ENCODE measurements at places on chromosomes 5 and 9.

DNA sequence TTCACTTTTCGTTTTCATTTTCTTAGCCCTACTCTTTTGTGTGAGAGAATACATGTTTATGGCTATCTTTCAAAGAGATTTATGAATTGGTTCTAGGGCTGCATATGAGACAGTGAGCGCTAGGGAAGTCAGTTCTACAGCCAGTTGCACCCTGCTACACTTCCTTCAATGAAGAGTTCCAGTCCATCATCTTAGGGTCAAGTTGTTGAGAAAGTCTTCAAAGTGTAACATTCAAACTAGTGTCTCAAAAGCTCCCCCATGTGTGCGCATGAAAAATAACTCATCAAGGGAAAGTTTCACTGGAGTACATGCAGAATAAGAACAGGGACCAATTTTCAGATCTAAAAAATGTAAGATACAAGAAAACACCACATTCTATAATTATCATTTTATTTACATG lies 317.2 kb downstream of the DEPDC1B start:
- DNase-seq = no peak

DNA sequence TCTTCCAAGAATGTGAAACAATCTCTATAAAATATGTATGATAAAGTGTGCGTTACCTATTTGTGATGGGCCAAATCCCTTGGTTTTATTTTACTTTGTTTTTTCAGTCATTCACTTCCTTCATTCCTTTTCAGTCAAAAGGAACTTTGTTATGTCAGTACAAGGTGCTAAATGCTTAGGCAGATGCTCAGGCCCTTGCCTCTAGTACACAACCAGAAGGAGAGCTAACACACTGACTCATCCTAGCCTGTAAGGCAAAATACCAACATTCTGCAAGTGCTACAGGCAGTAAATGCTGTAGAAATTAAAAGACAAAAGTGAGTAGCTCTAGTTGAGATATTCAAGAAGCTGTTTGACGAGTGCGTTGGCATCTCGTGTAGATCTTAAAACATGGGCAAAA lies 49.4 kb downstream of the TRPM6 start:
- no peak for DNase-seq

DNA sequence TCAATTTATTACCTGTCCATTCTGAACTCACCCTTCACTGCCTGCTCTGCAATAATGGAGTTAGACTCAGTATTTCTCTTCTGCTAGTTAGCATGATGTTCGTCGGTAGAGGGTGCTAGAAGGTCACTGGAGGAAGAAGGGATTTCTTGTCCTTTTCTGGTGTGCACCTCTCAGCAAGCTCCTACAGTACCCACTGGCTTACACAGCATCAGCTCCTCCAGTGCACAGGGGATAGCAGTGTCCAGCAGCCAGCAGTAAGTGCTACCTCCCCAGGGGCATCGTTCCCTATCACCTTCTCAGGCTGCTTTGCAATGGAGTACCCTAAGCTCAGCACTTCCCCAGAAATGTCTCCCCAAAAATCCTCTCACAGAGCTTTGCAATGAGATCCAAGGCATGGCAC lies 45.9 kb upstream of the APC start:
- DNase-seq = no peak

DNA sequence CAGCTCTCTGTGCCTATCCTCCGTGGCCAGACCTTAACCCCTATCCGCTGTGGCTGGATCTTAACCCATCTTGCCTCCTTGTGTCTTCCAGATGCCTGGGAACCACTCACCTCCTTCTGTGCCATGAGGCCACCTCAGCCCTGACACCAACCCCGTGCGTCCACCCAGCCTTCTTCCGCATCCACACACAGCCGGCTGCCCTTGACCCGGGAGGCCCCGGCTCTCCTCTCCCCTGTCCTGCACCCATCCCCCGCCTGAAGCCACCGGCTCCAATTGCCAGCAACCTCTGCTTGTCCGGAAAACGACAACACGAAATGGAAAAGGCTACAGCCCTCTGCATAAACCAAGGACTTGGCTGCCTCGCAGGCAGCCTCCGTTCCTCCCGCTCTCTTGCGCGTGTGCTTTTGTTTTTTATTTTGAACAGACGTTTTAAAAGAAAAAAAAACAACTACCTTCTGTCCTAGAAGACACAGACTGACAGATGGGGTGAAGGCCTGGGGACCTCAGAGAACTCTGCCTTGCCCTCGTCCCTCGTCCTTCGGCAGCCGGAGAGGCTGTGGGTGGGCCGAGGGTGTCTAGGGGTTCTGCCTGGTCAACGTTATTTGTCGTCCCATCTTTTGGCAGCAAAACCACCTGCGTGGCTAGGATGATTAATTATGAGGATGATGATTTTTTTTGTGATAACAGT lies 32.5 kb upstream of the HMCN2 start:
- no peak for DNase-seq

GRCh38 chr5:73170522-73170921 lies 2.5 kb upstream of the TMEM174 start:
- DNase-seq = no peak

DNA sequence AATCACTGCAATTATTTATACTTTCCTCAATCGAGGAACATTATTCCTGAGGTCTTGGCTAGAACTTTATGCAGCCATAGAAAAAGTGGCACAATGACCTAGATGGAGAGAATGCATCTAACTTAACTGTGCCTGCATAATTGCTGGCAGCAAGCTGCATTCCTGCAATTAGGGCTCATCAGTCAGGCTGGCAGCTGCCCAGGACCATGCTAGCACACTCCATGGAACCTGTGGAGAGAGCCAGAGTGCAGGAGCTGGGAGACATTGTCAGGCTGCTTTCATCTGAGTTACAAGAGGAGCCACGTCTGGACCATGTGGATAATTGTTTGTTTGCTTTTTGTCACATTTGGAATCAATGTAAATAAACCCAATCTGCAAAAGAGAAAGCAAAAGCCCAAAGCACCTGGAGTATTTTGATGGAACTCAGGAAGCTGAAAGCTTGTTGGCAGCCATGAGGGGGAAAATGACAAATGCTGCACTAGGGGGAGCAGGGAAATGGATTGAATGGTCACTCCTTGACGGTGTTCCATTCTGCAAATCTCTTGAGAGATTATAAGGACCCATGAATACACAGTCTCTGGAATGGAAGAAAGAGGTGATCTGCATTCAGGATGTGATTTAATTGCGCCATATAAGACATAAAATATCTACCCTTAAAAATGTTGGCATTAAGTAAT lies 839.9 kb downstream of the MAT2B start:
- no peak for DNase-seq

DNA sequence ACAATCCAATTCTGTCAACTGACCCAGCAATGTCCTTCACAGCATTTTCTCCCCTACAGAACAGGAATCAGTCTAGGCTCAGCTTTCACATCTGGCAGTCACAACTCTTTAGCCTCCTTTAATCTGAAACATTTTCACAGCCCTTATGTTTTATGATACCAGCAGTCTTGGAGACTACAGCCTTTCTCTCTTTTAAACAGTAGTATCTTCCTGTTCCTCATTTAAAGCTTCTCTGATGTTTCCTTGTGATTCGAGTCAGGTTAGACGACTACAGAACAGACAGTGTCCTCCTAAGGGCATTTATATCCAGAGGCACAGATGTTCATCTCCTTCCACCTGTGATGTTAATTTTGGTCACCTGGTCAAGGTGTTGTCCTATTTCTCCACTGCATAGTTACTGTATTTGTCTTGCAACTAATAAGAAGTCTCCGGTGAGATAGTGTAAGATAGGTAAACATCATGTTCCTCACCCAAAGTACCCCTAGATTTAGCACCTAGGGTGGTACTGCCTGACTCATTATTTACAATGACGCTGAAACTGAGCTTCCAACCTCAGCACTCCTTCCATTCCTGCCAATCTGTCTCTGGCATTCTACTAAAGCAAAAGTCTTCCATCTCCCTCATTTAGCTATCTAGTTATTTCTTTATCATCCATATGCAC lies 20.7 kb downstream of the TTC39B start:
- DNase-seq = no peak

- DNase-seq = no peak
Observed at GRCh38 chr9:94920420-94921091, 194.1 kb downstream of the AOPEP start.

DNA sequence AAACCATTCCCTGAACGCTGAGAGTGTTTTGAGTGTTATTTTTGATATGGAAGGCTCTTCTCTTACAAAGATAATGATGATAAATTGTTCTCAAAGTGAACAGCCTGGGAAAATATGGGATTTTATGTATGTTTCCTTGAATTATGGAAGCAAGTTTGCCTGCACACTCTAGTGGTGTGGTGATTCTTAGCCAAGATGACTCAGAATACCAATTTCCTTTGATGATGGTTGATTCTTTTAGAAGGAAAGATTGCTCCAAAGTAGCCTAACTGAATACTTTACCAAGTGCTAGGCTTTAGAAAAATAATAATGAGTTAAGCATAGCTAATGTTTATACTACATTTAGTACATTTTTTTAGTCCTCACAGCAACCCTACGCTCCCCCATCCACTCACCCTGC lies 243.4 kb downstream of the EBF1 start:
- DNase-seq = no peak

DNA sequence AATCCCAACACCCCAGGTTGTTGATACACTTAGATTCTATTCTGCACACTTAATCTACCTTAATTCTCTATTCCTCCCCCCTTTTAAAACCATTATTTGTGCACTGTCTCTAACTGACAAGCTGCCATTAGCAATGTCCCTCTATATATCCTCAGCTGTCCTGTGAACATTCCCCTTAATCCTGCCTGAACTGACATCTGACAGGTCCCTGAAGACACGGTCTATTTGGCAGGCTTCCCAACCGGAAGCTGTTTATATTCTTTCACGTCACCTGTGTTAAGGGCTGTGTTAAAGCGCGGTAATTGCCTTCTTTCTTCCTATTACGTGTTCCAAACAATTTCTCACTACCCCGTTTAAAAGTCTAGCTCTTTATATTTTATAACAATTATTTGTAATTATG lies 277.3 kb downstream of the CDH9 start:
- DNase-seq = no peak

DNA sequence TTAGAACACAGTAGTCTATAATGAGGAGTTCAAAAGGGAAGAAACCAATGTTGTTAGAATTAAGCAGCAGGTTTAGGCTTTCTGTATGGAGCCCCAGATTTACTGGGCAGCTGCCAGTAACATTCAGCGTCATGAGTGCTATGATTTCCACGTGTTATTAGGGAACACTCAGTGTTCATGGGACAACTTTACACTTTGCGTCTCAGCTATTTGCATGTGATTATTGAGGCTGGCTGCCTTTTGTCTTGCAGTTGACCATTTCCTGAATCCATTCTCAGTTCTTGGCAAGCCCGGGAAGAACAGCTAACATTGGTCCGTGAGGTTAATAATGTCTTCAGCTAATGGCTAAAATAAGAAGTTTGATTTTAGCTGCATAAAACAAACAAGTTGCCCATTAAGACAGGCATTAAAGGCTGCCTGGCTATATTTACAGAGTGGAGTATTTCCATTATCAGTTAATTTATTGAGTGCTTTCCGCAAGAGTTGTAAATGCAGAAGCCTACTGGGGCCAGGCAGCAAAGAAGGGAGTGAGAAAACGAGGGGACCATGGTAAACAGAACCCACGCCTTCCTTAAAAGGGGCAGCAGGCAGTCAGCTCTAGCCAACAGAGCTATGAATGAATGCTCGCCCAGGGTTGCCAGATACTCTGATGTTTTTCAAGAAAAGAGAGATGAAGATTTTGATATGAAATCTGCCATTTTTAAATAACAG lies 120.9 kb downstream of the PIP5K1B start:
- DNase-seq = no peak

Data from esophagus squamous epithelium (tissue), 5 donors.